ENCODE measurements at places on chromosomes 2 and 18.

GRCh38 chr2:12073217-12073852 lies 326.9 kb downstream of the LPIN1 start:
- no peak for DNase-seq
- H3K4me1 ChIP-seq, result no peaks in the 10 kb centered on the region
- H3K4me3 ChIP-seq, result no peak overlapping the region
- no peaks in the 10 kb centered on the region for H3K27me3 ChIP-seq
- no peaks in the 10 kb centered on the region for H3K36me3 ChIP-seq

- H3K4me1 ChIP-seq, result no peaks in the 10 kb centered on the region
- peaks cover 3% of the 10 kb centered on the region for H3K36me3 ChIP-seq
- no peak overlapping the region for H3K4me3 ChIP-seq
- no peak overlapping the region for H3K27ac ChIP-seq
Measured at GRCh38 chr2:205995260-205995659, 90.7 kb downstream of the INO80D start.

DNA sequence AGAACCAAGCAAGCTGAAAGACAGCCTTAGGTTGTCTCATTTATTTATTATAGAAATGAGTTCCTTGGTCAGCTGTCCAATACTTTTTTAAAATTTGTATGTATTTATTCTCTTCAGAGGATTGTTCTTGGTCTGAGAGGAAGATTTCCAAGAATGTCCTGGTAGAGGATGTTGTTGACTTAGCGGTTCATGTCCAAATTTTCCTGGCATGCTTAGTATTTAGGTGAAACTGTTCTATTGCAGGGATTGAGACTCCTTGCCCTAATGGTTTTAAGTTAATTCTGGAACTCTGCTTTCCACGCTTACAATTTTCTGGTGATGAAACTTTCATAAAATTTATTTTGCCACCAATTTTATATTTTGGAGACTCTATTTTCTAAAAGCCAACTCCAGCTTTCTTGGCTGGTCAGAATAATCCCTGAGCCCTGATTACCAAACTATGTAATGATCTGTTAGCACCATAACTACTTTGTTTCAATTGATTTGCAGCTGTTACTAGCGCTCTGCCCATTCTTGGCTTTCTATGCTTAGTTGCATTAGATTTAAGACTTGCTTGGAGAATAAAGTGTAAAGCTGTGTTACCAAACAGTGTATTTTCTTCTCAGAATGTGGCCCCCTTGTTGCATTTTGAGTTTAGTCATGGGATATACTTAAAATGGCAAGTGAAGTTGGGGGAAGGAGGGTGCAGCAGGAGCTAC lies 1868.8 kb upstream of the CELF4 start:
- no peaks in the 10 kb centered on the region for H3K27me3 ChIP-seq
- H3K36me3 ChIP-seq, result no peaks in the 10 kb centered on the region
- no peak overlapping the region for H3K27ac ChIP-seq
- no peak overlapping the region for H3K4me3 ChIP-seq

GRCh38 chr2:60335533-60336237 lies 217.8 kb downstream of the BCL11A start:
- no peak overlapping the region for H3K27ac ChIP-seq
- no peak for DNase-seq
- no peaks in the 10 kb centered on the region for H3K36me3 ChIP-seq
- H3K27me3 ChIP-seq, result no peaks in the 10 kb centered on the region

DNA sequence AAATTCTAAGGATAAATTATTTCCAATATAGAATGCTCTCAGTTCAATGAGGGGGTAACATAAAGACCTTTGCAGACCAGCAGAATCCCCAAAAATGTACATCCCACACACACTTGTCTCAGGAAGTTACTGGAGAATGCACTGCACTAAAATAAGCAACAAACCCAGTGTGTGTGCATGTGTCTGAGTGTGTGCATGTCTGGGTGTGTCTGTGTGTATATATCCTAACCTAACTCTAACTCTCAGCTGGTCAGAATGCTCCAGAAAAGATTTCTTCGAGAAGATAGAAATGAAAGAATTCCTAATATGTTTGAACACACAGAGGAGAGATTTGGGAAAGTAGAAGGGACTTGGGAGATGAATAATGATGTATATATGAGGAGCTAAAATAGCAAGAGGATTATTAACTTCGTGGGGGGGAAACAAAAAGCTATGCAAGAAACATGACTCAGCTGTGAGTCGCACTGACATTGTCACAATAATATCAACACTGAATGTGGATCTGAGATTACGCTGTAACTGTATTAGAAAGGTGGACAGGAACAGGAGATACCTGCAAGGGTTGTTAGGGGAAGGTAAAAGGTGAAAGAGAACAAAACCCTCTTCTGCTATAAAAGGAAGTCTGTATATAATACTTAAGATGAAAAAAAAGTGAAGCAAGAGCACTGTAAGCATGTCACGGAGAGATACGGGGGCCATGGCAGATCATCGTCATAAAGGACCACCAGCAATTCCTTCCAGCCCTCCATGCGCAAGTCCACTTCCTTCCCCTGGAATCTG lies 11.1 kb downstream of the COLEC12 start:
- no peaks in the 10 kb centered on the region for H3K27me3 ChIP-seq
- H3K27ac ChIP-seq, result no peak overlapping the region
- no peaks in the 10 kb centered on the region for H3K4me1 ChIP-seq
- no peak overlapping the region for H3K4me3 ChIP-seq

DNA sequence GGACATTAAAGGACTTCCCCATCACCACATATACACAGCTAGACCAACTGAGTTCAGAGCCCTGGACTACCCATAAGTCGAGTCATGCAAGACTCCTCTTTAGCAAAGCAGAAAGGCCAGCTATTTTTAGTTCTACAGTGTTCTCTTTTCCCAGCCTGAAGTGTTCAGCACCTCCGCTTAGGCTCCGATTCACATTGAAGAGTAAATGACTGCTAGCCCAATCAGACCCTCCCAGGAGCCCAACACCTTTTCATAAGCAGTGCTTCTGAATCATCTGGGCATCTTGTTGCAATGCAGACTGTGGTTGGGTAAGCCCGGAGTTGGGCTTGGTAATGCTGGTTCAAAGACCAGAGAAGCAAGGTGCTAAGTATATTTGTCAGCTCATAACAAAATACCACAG lies 138.6 kb upstream of the MSH6 start:
- no peak overlapping the region for H3K27ac ChIP-seq
- no peaks in the 10 kb centered on the region for H3K27me3 ChIP-seq
- no peaks in the 10 kb centered on the region for H3K4me1 ChIP-seq
- DNase-seq, result no peak
- no peaks in the 10 kb centered on the region for H3K36me3 ChIP-seq

DNA sequence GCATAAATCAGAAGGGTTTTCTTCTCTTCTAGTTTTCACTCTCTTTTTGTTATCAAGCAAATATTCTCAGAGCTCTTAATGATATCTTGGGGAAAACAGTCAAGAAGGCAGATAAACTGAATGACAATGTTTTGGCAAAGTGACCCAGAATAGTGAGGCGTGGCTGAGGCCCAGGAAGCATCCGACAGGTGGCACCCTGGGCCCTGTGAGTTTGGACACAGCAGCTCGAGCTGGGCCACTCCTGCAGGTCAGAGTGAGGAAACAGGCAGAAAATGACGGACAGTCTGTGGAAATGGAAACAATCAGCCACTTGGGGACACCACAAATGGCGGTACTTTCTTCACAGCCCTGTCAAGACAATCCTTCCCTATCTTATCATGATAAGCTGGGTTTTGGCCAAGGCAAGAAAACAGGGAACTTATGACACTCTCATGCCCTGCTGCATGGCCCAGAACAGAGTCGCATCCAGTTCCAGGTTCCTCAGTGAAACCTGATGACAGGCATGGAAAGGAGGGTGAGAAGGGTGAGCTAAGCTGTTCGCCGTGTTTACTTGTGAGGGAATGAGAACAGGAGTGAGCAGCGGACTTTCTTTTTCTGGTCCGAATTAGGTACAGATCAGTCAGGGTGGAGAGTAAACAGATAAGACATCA lies 32.1 kb downstream of the MRPL44 start:
- H3K27me3 ChIP-seq, result no peaks in the 10 kb centered on the region
- DNase-seq, result no peak
- H3K4me1 ChIP-seq, result no peaks in the 10 kb centered on the region
- no peaks in the 10 kb centered on the region for H3K36me3 ChIP-seq
- no peak overlapping the region for H3K27ac ChIP-seq

DNA sequence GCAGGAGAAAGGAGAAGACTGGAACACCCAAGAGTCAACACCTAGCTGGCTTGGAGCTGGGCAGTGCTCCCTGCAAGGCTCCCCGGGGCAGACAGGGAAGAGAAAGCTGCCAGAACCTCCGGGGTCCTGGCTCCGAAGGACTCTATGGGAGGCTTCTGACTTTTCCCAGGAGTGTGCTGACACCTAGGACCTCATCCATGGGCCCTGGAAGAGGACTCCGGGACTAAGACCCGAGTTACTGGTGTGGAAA lies 37.8 kb upstream of the ATP6V1B1 start:
- peaks cover 13% of the 10 kb centered on the region for H3K27me3 ChIP-seq
- DNase-seq, result no peak
- no peak overlapping the region for H3K27ac ChIP-seq
- H3K4me1 ChIP-seq, result peaks cover 23% of the 10 kb centered on the region
- H3K4me3 ChIP-seq, result no peak overlapping the region

DNA sequence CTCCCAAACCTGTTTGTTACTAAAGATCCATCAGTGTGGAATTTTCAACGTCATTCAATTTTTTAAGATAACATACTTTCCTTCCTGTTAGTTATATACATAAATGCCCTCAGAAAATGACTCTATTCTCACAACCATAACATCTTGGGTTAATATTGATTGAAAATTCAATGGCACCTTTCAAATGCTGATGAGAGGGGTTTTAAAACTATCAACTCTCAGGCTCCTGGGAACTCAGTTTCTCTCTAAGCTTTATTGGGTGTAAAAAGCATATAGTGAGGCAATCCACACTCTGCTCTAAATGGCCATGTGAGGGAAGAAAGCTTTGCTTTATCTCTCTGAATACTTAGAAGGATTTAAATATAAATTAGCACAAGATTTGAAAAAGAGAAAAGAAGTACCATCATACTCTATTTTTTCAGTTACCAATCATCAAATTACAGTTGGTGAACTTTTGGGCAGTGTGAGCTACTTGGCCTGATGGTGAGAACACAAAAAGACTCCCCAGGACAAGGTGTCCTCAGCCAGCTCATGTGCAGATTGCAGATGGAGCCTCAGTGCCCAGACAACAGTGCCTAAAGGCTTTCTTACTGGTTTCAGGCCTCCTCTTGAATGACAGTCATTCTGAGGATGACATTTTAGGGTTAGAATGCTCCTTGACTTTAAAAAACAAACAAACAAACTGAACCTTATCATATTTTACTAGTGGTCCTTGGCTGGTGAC lies 24.6 kb upstream of the CERS6 start:
- no peaks in the 10 kb centered on the region for H3K4me1 ChIP-seq
- H3K27me3 ChIP-seq, result no peaks in the 10 kb centered on the region
- DNase-seq, result no peak
- H3K36me3 ChIP-seq, result no peaks in the 10 kb centered on the region

GRCh38 chr2:240356700-240357640 lies 78.5 kb upstream of the GPC1 start:
- DNase-seq, result no peak
- H3K4me3 ChIP-seq, result no peak overlapping the region
- H3K27ac ChIP-seq, result no peak overlapping the region
- H3K36me3 ChIP-seq, result no peaks in the 10 kb centered on the region
- H3K4me1 ChIP-seq, result no peaks in the 10 kb centered on the region

- peaks cover 25% of the 10 kb centered on the region for H3K36me3 ChIP-seq
- DNase-seq, result no peak
- H3K4me3 ChIP-seq, result no peak overlapping the region
Measured at GRCh38 chr2:241179899-241180298, 8.6 kb upstream of the ANO7 start.

GRCh38 chr18:79916128-79916494 lies 35.3 kb downstream of the SLC66A2 start:
- H3K4me1 ChIP-seq, result no peaks in the 10 kb centered on the region
- DNase-seq, result no peak
- no peak overlapping the region for H3K4me3 ChIP-seq
- no peak overlapping the region for H3K27ac ChIP-seq

DNA sequence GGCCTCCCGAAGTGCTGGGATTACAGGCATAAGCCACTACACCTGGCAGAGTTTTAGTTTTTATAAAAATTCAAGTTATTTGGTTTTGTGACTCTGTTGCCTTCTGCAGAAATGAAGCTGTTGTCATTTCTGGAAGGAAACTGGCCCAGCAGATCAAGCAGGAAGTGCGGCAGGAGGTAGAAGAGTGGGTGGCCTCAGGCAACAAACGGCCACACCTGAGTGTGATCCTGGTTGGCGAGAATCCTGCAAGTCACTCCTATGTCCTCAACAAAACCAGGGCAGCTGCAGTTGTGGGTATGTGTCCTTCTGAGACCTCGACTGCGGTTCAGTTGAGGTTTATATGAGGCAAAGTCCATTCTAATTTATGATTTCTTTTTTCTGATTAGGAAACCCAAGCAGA lies 7.2 kb downstream of the MTHFD2 start:
- H3K4me1 ChIP-seq, result peaks cover 79% of the 10 kb centered on the region
- H3K36me3 ChIP-seq, result peaks cover 27% of the 10 kb centered on the region
- no peak for DNase-seq
- peak overlapping the region; percentile 70 for H3K27ac ChIP-seq
- H3K27me3 ChIP-seq, result no peaks in the 10 kb centered on the region

GRCh38 chr18:31275722-31276463 lies 42.1 kb upstream of the DSG1 start:
- no peak for DNase-seq
- H3K27ac ChIP-seq, result no peak overlapping the region
- no peaks in the 10 kb centered on the region for H3K4me1 ChIP-seq
- no peaks in the 10 kb centered on the region for H3K36me3 ChIP-seq
- no peak overlapping the region for H3K4me3 ChIP-seq
- no peaks in the 10 kb centered on the region for H3K27me3 ChIP-seq

- peaks cover 48% of the 10 kb centered on the region for H3K4me1 ChIP-seq
- no peaks in the 10 kb centered on the region for H3K36me3 ChIP-seq
- no peak for DNase-seq
Measured at GRCh38 chr2:217412721-217413120, 552.9 kb upstream of the TNP1 start.

DNA sequence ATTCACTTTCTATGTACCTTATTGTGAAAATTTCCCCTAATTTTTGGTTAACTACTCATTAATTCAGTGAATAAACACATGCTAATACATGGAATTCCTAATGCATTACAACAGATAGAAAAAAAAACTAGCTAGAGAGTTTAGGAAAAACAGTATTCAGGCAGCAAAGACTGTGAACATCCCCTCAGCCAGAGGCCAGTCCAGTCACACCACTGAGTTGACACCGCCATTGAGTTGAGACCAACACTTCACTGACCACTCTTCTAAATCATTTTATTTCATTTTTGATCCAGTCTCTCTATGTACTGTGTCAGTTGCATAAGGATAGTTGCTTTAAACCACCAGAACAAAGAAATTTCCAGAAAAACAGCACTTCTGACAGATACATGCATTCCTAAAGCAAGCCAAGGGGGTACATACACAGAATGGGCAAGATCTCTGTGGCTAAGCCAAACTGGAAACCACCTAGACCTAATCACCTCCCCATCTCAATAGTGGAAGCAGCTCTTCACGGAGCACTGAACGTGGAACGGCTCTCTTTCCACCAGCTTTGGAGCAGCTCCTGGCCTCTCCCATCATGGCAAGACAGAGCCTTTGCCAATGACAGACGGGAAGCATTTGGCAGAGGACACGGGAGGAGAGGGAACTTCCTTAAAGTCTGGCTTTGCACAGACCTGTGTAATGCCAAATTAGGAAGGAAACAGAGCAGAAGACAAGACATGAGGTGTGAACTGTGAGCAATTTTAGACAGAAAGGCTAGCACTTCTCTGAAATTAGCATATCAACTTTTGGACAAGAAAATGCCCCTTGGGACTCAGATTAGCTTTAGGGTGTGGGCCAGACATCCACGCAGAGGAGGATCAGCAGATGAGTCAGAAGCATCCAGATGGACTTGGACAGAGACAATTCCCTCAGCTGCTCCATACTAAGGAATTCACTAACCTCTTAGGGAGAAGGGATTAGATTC lies 36.4 kb downstream of the CACNB4 start:
- H3K4me3 ChIP-seq, result no peak overlapping the region
- H3K36me3 ChIP-seq, result no peaks in the 10 kb centered on the region
- no peak overlapping the region for H3K27ac ChIP-seq
- no peak for DNase-seq
- no peaks in the 10 kb centered on the region for H3K27me3 ChIP-seq
- peaks cover 4% of the 10 kb centered on the region for H3K4me1 ChIP-seq

All from thoracic aorta (tissue), 2 donors.